PC-9 (cell line): ENCODE measurements at places on chromosomes 5 and 9.

DNA sequence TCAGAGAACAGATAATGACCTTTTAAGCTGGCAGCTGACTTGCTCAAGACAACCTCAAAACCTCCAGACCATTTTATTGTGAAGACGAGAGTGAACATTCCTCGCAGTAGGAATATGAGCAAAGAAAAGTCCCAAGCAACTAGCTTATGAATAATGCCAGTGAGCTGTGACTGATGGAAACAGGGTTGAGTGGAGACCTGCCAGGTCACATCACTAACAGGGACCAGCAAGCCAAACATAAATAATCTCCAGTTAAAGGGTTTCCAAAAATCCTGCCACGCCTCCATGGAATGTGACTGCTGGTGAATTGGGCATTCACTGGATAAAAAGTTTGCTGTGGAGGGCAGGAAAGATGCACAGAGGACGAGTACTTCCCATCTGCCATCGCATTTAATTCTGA lies 185.4 kb downstream of the CRB2 start:
- no peak for DNase-seq

DNA sequence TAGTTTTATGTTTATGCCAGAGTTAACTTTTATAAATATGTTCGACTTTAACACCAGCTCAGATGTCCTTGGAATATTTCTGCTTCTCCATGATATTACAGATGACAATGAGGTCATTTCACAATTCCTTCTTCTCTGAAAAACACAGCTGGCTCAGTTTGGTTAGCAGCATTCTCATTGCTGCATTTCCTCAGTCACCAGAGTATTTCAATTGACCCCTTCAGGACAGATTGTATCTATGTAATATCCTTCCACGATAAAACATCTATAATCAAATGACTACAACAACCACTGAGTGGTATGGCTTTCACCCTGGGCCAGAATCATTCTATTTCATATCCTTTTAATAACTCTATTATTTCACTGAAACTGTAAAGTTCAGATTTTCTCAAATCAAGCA lies 148.7 kb downstream of the OXCT1 start:
- DNase-seq: no peak

- DNase-seq: no peak
Observed at GRCh38 chr9:88604836-88605511, 70.0 kb downstream of the NXNL2 start.

GRCh38 chr9:16030528-16031185 lies 477.8 kb downstream of the CCDC171 start:
- peak; percentile 85 for DNase-seq

DNA sequence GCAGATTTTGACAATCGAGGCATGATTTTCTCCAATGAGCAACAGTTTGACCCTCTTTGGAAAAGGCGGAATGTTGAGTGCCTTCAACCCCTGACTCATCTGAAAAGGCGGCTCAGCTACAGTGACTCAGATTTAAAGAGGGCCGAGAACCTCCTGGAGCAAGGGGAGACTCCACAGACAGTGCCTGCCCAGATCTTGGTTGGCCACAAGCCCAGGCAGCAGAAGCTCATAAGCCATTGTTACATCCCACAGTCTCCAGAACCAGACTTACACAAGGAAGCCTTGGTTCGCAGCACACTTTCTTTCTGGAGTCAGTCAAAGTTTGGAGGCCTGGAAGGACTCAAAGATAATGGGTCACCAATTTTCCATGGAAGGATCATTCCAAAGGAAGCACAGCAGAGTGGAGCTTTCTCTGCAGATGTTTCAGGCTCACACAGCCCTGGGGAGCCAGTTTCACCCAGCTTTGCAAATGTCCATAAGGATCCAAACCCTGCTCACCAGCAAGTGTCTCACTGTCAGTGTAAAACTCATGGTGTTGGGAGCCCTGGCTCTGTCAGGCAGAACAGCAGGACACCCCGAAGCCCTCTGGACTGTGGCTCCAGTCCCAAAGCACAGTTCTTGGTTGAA lies 13.6 kb downstream of the PTPDC1 start:
- DNase-seq: no peak

DNA sequence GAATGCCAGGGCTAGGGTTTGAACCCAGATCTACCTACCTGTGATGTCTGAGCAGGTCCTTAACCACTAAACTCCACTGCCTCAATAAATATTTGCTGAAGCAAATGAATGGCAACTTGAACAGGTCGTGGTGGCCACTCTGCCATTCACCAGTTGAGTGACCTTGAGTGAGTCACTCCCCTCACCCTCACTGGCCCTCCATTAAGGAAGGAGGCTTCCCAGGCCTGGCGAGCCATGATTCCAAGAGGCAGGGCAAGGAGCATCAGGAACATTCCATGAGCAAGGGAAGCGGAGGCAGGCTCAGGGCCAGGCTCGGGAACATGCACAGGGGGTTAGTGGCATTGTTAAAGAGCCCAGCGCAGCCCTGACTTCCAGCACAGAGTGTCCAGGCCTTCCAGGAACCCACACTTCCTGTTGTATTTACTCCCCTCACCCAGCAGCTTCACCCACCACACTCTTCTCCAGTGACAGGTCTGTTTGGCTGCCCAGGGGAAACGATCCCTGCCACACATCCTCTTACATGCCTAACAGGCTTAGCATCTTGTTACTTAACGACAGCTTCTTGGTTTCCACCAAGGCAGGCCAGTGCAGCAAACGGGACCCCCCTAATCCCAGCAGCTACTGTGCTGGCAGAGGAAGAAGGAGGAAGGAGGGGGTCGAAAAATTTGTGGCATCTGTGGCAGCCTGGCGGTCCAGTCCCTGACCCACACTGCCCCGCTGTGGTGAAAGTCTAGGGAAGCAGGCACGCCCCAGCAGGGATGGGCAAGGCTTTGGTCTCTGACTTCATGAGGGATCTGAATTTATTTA lies 43.7 kb upstream of the TTC1 start:
- DNase-seq: no peak

- DNase-seq: no peak
Observed at GRCh38 chr9:34396276-34397214, 19.8 kb upstream of the MYORG start.

GRCh38 chr5:34415559-34416198 lies 240.4 kb upstream of the RAI14 start:
- DNase-seq: no peak

DNA sequence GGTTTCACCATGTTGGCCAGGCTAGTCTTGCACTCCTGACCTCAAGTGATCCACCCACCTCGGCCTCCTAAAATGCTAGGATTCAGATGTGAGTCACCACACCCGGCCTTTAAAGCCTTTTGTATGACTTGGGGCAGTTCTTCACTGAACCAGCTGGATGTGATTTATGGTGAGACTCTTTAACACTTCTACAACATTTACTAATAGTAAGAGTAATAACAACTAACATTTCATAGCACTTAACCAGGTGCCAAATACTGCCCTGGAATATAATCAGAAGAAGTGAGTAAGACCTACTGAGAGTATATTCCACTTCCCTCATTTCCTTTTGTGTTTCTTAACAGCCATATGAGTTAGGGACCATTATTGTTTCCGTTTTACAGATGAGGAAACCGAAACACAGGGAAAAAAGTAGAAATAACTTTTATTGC lies 10.0 kb downstream of the ZSWIM6 start:
- DNase-seq: peak; percentile 52

GRCh38 chr5:35904443-35905132 lies 33.8 kb downstream of the CAPSL start:
- DNase-seq: no peak

- DNase-seq: no peak
Observed at GRCh38 chr9:124004593-124004992, 7.0 kb upstream of the LHX2 start.

GRCh38 chr5:139660105-139660922 lies 12.2 kb downstream of the CXXC5 start:
- DNase-seq: peak; percentile 87

DNA sequence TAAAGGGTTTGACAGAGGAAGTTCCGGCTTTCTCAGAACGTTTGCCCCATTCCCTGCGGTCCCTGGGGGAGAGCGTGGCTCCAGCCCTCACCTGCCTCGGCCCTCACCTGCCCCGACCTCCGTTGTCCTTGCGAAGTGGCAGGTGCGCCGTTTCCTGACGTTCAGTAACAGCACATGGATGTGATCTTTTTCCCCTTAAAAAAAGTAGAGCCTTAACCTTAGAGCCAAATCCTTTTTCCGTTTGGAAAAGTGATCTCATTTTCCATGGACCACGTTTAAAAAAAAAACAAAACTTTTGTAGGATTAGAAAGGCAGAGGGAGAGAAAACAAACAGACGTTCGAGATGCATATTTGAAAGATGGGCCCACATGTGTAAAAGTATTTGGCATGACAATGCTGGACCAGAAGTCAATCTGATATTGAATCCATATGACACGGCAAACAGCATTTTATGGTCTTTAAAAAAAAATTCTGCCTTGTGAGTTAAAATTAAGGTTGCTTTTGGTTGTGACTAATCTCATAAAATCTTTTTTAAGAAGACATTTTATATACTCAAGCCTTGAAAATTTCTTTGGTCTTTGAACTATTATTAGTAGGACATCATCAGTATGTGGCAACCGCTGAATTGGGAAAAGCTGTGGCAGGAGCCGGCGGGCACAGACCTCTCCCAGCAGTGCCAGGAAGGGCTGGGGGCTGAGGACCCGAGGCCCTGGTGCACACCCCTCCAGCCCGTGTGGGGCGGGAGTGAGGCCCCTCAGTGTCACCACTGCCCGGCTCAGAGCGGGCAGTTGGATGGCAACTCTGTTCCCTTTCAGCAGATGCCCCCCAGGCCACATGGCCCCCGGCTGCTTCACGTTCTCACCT lies 42.5 kb upstream of the EXOC3 start:
- no peak for DNase-seq

DNA sequence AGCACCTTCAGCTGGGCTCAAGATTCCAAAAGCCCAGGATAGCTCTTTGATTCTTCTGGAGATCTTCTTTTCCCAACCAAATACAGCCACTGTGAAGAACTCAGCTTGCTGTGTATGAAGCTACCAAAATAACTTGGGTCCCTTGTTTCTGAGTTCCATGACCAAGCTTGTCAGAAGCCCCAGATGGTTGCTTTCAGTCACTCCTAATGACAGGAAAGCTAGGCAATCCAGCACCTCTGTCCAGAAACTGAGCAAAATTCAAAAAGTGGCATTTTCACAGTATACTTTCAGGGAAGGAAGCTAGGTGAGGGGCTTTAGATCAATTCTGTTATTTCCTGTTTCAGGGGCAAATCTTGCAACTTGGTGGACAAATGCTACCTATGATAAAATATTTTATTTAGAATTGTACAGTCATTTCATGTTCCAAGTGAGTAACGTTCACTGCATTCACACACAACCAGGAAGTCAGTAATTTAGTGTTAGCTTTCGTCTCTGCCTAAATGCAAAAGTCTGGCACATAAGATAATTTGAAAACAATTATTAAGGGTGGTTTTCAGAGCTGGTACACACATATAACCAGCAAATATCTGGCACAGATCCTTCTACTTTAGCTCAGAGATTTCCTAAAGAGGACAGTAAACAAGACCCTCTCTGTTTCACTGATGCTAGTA lies 330.1 kb downstream of the GLIS3 start:
- DNase-seq: no peak

DNA sequence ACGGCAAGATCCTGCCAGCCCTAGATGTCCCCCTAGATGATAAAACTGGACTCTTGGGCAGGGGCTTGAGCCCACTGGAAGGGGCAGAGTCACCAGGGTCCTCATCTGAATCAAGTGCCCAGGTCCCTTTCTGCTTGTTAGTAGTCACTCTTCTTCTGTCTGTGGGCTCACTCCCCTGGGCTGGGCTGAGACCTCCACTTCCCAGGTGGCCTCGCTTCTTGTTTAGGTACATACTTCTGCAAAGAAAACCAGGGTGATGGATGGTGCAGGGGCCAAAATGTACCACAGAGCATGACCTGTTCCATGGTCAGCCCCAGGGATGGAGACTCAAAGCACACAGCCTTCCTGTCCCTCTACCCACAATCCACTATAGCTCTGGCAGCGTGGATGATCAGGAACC lies 845 bp upstream of the SLC46A2 start:
- DNase-seq: no peak

GRCh38 chr9:6243746-6244145 lies 28.1 kb downstream of the IL33 start:
- DNase-seq: no peak

GRCh38 chr5:50744776-50745175 lies 78.3 kb downstream of the PARP8 start:
- no peak for DNase-seq

DNA sequence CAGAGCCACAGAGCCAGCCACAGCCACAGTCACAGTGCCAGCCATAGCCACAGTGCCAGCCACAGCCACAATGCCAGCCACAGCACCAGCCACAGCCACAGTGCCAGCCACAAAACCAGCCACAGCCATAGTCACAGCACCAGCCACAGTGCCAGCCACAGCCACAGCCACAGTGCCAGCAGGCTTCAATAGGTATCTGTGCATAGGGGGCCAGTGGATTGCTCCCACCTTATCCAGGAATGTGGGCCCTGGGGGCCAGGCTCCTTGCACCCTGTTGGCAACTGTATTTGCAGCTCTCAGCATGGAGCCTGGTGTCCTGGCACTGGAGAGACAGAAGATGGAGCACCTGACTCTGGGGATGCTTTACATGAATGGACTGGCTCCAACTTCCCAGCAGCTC lies 111.7 kb upstream of the IRX2 start:
- DNase-seq: no peak

- DNase-seq: no peak
Observed at GRCh38 chr5:168851902-168852321, 272.7 kb upstream of the PANK3 start.

DNA sequence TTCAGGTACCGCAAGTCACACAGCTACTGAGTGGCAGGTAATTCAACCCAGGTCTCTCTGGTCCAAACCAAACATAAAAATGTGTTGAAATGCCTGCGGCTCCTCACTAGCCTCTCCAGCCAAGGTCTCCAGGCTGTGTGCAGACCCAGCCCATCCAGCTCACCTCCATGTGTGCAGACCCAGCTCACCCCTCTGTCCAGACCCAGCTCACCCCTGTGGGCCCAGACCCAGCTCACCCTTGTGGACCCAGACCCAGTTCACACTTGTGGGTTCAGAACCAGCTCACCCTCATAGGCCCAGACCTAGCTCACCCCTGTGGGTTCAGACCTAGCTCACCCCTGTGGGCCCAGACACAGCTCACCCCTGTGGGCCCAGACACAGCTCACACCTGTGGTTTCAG lies 188.0 kb upstream of the ADCY2 start:
- DNase-seq: no peak

- DNase-seq: no peak
Observed at GRCh38 chr5:84805473-84805872, 420.8 kb upstream of the EDIL3 start.

DNA sequence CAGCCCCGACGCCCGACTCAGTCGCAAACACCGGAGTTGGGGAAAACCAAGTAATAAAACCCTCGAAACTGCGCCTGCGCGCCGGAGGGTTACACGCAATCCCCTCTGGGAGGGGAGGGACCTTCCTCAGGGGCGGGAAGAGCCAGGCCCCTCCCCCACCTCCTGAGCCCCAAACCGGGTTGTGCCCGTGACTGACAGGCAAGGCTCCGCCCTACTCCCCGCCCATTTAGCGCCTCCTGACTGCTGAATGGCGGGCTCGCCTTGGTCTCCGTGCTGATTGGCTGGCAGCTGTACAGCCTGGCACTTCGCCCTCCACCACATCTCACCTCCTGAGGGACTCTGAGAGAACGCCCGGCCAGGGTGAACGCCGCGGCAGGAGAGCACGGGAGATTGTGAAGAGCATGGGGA lies at the start of gene PRDM9:
Gene PRDM9, plus strand, starts transcription at position 332 of the 408 bp plus-strand sequence. CDS start 1,425 bp downstream, outside the sequence.
- peak; percentile 11 for DNase-seq

- peak; percentile 64 for DNase-seq
Observed at GRCh38 chr9:105118636-105119035, 125.8 kb upstream of the SLC44A1 start.
